Neural crest cell (in vitro differentiated cells): ENCODE measurements at places on chromosomes 7 and 10. TPM values are rescaled to one million over a fixed set of nuclear protein-coding genes. Genes with fewer than 3 reads are reported as not detected.

DNA sequence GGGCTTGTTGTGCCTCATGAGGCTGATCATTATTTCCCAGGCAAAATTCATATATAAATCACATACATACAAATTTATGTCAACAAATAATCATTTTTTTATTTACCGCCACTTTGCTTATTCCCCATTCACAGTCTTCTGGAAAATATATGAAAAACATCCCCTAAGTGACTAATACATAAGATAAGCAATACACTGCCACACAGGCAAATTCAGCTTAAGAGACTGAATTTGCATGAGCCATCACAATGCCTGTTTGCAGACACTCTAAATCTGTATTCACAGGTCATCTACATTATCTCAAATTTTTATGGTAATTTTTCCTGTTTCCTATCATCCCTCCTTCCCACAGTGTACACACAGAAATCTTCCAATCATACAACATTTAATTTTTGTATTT lies 13.2 kb downstream of the OSBPL3 start:
- DNase-seq: no peak

- DNase-seq: no peak
Measured at GRCh38 chr10:126661841-126662515, 8.5 kb downstream of the C10orf90 start.

DNA sequence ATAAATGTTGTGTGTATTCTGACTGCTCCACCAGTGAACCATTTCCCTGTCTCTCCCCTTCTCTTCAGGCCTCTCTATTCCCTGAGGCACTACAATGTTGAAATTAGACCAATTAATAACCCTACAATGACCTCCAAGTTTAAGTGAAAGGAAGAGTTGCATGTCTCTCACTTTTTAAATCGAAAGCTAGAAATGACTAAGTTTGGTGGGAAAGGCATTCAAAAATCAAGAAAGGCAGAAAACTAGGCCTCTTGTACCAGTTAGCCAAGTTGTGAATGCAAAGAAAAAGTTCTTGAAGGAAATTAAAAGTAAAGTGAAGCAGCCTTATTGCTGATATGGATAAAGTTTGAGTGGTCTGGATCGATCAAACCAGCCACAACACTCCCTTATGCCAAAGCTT lies 198.3 kb upstream of the YAE1 start:
- DNase-seq: no peak

- DNase-seq: no peak
Measured at GRCh38 chr7:80950550-80950967, 31.7 kb upstream of the SEMA3C start.

- DNase-seq: no peak
Measured at GRCh38 chr10:71359364-71360046, 37.2 kb upstream of the CDH23 start.

GRCh38 chr7:28986028-28986764 lies 28.1 kb upstream of the TRIL start:
- no peak for DNase-seq

DNA sequence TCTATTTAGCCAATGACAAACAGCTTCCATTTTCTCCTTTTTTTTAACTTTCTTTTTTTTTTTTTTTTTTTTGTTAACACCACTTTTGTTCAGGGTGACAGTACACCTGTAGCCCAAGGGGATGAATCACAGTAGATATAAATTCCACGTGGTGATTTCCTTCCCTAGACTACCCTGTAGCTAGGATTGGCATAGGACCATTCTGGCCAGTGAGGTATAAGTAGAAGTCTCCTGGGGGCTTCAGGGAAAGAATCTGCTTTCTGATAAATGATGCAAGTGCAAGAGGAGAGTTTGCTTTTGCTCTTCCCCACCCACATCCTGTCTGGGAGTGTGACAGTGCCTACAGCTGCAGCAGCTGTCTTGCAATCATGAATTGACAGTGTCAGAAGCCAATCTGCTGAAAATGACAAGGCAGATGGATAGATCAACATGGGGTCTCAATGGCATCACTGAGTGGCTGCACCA lies 63.2 kb upstream of the TOMM7 start:
- DNase-seq: no peak

- no peak for DNase-seq
Measured at GRCh38 chr7:44132039-44132438, 8.7 kb upstream of the POLD2 start.

DNA sequence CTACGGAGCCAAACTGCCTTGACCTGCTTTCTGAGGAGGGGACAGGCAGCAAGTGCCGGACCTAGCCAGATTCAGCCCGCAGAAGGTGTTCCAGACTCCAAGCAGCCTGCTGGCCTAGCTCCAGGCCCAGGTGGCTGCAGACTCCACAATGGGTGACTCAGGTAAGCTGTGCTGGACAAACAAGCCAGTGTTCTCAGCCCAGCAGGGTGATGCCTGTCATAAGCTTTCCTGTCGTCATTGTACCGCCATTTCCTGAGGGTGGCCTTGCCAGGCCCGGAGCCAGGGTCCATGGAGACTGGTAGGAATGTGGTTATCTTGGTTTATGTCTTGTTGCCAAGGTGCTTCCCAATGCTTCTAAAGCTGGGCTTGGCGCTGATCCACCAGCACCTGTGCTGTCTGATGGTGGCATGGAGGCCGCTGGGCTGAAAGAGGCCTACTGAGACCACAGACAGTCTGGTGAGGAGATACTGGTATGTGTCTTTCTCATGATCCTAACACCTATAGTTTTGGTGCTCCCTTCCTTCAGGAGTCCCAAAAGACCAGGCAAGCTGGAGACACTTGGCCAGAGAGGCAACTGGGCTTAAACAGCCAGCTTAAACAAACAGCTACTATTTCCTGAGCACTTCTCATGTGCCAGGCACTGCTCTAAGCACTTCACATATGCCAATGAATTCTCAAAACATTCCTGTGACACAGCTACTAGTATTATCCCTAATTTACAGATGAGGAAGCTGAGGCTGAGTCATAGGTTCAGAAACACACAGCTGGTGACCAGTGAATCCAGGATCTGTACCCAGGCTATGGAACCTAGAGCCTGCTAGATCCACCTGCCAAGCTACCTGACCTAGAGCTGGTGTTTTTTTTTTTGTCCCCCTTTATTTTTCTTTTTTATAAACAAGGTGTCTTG lies 42.0 kb downstream of the ZC3HC1 start:
- no peak for DNase-seq

- DNase-seq: no peak
Measured at GRCh38 chr10:119135513-119135881, 30.0 kb downstream of the SFXN4 start.

GRCh38 chr7:65892161-65892560 lies 19.3 kb downstream of the VKORC1L1 start:
- no peak for DNase-seq

- peak; percentile 59 for DNase-seq
Measured at GRCh38 chr7:124765401-124766352, at the start of gene GPR37. GPR37 (minus strand) TSS chr7:124765792; CDS start chr7:124764976, 816 bp downstream.

DNA sequence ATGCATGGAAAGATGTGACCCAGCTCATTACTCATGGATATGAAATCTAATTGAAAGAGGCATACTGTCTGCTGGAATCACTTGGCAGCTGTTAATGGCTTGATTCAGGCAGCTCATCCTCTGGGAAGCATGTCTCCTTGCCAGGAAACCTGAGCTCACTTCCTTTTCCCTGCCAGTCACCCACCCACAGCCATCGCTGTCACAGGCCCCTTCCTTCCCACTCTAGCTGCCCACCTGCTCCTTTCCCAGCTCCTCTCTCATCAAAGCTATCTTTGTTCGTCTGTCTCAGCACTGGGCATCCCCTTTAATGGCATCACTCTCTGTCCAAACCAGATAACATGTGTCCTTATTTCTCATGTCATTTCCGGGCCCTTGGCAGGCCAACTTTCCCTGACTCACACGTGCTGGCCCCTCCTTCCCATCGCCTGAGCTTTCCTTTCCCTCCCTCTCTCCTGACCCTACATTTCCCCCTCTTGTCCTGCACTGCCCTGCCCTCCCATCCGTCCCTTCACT lies 721.9 kb downstream of the TNS3 start:
- no peak for DNase-seq

DNA sequence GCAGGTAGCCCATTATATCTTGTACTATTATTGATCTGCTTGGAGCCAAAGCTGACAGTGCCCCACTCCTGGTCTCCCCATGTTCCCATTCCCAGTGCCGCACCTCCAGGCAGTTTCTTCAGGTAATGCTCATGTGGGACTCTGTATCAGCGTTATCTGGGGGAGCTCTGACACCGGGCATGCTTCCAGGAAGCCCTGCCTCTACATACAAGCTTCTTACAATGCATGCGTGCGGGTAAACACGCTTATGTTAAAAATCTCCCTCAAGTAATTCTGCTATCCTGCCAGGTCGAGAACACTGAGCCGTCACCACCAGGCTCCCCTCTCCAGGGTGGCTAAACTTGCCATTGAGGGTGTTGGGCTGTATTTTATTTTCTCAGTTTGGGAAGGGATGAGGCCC lies 61.6 kb upstream of the LBX1 start:
- DNase-seq: no peak

DNA sequence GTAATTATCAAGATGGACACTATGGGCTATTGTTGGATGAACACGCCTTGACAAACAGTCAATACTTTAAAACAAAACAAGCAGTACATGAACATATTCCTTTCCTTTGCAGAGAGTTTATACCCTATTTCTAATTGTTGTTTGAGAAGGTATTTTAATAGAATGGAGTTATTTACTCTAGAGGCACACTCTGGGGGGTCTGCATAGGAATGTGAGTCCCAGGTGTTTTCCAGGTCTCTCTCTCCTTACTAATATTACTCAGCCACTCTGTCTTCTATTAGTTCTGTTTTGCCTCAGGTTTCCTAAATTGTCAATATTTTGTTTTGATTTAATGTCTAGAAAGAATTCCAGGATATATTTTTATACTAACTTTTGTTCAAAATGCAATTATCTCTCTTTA lies 1091.4 kb downstream of the CNTNAP2 start:
- no peak for DNase-seq

DNA sequence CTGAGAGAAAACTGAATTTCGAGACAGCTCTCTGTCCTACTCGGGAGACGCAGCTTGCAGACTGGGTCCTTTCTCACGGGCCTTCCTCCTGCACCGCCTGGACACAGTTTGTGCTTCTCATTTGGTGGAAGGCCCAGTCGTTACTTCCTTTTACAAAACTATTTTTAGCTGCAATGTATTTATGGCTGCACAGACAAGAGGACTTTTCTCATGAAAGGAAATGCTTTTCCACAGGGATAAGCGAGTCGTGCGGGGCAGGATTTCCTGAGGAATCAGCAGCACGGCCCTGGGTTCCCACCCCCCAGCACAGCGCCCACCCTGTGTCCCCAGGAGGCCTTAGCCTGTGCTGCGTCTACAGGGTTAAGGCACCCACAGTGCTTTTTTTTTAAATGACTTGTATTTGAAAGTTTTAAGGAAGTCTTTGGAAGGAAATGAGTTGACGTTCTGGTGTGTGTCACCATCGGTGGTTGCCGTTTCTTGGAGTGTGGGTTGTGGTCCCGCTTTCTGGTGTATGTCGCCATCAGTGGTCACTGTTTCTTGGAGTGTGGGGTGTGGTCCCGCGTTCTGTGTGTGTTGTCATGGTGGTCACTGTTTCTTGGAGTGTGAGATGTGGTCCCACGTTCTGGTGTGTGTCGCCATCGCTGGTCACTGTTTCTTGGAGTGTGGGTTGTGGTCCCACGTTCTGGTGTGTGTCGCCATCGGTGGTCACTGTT lies 50.9 kb downstream of the INPP5A start:
- no peak for DNase-seq

- no peak for DNase-seq
Measured at GRCh38 chr10:114623661-114624294, 34.3 kb downstream of the ABLIM1 start.

GRCh38 chr7:142177869-142178268 lies 66.4 kb downstream of the MGAM2 start:
- DNase-seq: no peak

DNA sequence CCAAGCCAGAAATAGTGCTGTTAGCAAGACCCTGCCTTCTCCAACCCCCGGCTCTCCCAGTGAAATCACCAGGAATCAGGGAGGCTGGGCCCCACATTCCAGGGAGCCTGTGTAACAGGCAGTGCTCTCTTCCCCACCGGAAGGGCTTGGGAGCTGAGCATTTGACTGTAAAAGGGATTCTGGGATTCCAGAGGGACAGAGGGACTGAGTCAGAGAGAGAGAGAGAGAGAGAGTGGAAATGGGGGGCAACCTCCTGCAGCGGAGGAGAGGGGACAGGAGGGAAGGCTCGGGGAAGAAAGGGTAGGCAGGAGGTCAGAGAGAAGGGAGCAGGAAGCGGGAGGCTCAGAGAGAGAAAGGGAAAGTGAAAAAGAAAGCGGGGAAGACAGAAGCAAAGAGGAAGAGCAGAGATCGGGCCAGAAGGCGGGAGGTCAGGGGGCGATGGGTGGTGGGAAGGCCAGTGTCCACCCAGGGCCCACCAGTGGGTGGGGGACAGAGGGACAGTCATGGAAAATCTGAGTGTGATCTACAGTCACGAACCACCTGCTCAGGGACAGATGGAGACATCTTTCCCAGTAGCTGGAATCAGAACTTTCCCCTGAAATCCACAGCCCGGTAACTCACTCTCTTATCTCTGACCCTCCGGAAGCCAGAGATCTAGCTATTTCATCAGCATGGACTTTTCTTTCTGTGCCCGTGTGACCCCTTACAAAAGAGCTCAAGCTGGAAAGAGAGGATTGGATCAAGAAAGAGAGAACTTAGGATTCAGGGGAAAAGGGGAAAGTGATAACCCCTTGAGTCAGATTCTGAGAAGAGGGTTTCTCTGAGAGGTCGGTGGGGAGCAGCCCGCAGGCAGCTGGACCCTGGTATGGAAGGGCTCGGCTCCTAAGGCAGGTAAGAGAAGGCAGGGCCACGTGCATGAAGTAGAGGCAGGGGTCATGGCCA lies 4.6 kb upstream of the SERPINE1 start:
- no peak for DNase-seq

GRCh38 chr7:116784647-116785046 lies 77.7 kb upstream of the CAPZA2 start:
- no peak for DNase-seq

- no peak for DNase-seq
Measured at GRCh38 chr7:142329062-142329790, 71.4 kb upstream of the PRSS58 start.

GRCh38 chr10:125165584-125166573 lies 5.5 kb upstream of the CTBP2 start:
- DNase-seq: no peak

DNA sequence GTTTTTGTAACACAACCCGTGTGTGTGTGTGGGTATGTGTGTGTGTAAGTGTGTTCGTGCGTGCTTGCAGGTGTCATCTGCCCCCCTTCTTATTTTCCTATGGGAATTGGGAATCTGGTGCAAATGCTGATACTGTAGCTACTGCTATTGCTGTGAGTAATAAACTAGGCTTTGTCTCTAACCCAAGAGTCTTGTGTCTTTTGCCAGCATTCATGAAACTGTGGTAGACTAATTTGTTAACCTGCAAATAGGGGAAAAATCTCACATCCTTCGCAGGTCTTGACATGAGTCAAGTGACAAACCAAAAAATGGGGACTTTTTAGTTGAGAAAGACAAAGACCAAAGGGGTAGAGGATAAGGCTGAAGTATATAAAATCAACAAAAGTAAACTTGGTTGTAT lies 57.9 kb upstream of the FAM133B start:
- no peak for DNase-seq

Gene CALML3
- total RNA-seq: not detected in 2 replicates

Gene PHYHIPL
- 17.1 and 17.5 TPM in 2 replicates for total RNA-seq

Gene SLC26A4
- 0.12 and 0.52 TPM in 2 replicates for total RNA-seq

Gene FGF8
- total RNA-seq: 0.82 and 0.86 TPM in 2 replicates

Gene HOXA2
- 41.2 and 41.6 TPM in 2 replicates for total RNA-seq

Gene ZNF736
- total RNA-seq: not detected in 2 replicates

Gene ITGB8
- total RNA-seq: 18.2 and 19.9 TPM in 2 replicates

Gene COL28A1
- total RNA-seq: 0.28 and 0.30 TPM in 2 replicates

Gene LRRN3
- total RNA-seq: 6.1 and 7.1 TPM in 2 replicates
